Melanocyte of skin (primary cell): ENCODE measurements at places on chromosomes 1 and 21. TPM values are rescaled to one million over a fixed set of nuclear protein-coding genes. Genes with fewer than 3 reads are reported as not detected.

Gene THAP3
- 20.5 and 21.0 TPM in 2 replicates for total RNA-seq

Gene AGT
- not detected in 2 replicates for total RNA-seq

Gene LCA5L
- 0.33 and 0.46 TPM in 2 replicates for total RNA-seq

Gene SEC16B
- total RNA-seq = 0.31 and 1.3 TPM in 2 replicates

Gene MTARC1
- 4.8 and 5.1 TPM in 2 replicates for total RNA-seq

Gene ATP1A4
- total RNA-seq = not detected in 2 replicates

Gene RBBP4
- 96.7 and 123 TPM in 2 replicates for total RNA-seq

Gene DENND1B
- total RNA-seq = 10.7 and 25.8 TPM in 2 replicates

Gene SPATA46
- not detected in 2 replicates for total RNA-seq

Gene EPHX1
- total RNA-seq = 44.4 and 90.1 TPM in 2 replicates

Gene SLC19A1
- total RNA-seq = 14.8 and 17.4 TPM in 2 replicates

Gene KIF17
- 0.15 and 0.33 TPM in 2 replicates for total RNA-seq

Gene NT5C1A
- total RNA-seq = 0.36 TPM in 1 of 2 replicates, not detected in the other

Gene WNT2B
- total RNA-seq = 0.34 and 1.5 TPM in 2 replicates

Gene FCRLA
- 78.5 and 243 TPM in 2 replicates for total RNA-seq

Gene HORMAD1
- total RNA-seq = 0.34 and 0.73 TPM in 2 replicates

Gene KRTAP13-4
- not detected in 2 replicates for total RNA-seq

Gene GPR157
- 4.1 and 5.8 TPM in 2 replicates for total RNA-seq

Gene PDE4B
- 125 and 151 TPM in 2 replicates for total RNA-seq

Gene CD1B
- not detected in 2 replicates for total RNA-seq

Gene CREB3L4
- 4.5 and 7.3 TPM in 2 replicates for total RNA-seq

Gene C1orf94
- not detected in 2 replicates for total RNA-seq

Gene TRIM45
- 1.3 and 2.3 TPM in 2 replicates for total RNA-seq

Gene KCNJ9
- not detected in 2 replicates for total RNA-seq

Gene HTR6
- not detected in 2 replicates for total RNA-seq

Gene NPHP4
- total RNA-seq = 9.4 and 10.7 TPM in 2 replicates

Gene USH2A
- total RNA-seq = 6.5 and 10.3 TPM in 2 replicates

Gene LCE2A
- total RNA-seq = 0.69 TPM in 1 of 2 replicates, not detected in the other

Gene MROH9
- 0.31 TPM in 1 of 2 replicates, not detected in the other for total RNA-seq

Gene AKR1A1
- total RNA-seq = 91.5 and 103 TPM in 2 replicates

Gene HUNK
- total RNA-seq = under 0.01 and 0.73 TPM in 2 replicates
